Parietal lobe (tissue), 2 donors: ENCODE measurements at places on chromosomes 7 and 10. TPM values are rescaled to one million over a fixed set of nuclear protein-coding genes. Genes with fewer than 3 reads are reported as not detected.

Gene LIPM
- not detected for total RNA-seq

Gene CHCHD2
- total RNA-seq, result 137 TPM

Gene ECHDC3
- 3.1 TPM for total RNA-seq

Gene FGL2
- 0.63 TPM for total RNA-seq

Gene NXPH1
- total RNA-seq, result 33.5 TPM
